Inflammatory macrophage treated with lipopolysaccharide for 1 hour (primary cell): ENCODE measurements at places on chromosomes 1 and 21.
A peak's percentile ranks its signal among the peaks of the same experiment; 100 is the strongest.

- no peak for DNase-seq
Measured at GRCh38 chr21:41615613-41616012, 107.7 kb upstream of the TMPRSS2 start.

DNA sequence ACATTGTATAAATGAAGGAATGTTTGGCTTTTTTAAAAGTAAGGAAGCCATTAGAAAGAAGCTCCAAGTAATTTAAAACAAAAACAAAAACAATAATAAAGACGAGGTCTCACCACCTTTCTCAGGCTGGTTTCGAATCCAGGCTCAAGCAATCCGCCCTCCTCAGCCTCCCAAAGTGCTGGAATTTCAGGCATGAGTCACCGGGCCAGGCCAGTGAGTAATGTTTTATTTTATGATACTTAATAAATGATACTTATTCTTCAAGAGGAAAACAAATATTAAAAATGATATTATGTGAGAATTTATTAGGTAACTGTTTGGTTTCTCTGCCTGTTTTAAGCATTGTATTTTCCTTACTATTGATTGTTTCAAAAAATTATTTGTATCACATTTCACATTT lies 201.4 kb upstream of the BRINP3 start:
- no peak for DNase-seq

DNA sequence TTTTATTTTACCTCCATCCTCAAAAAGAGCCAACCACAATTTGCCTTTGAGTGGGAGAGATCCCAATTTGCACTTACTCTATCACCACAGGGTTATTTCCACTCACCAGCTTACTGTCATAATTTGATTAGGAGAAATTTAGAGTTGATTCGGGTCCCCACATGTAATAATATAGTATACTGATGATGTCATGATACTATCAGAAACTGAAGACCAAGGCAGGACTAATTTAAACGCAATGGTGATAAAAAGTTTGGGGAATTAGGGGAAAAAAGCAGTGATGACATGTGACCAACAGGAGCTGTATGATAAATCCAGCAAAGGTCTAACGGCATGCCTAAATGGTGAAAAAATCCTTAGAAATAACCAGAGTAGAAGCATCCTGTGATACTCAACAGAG lies 54.4 kb downstream of the TRIM33 start:
- DNase-seq: no peak

GRCh38 chr1:229191066-229191674 lies 79.7 kb upstream of the RAB4A start:
- DNase-seq: no peak

DNA sequence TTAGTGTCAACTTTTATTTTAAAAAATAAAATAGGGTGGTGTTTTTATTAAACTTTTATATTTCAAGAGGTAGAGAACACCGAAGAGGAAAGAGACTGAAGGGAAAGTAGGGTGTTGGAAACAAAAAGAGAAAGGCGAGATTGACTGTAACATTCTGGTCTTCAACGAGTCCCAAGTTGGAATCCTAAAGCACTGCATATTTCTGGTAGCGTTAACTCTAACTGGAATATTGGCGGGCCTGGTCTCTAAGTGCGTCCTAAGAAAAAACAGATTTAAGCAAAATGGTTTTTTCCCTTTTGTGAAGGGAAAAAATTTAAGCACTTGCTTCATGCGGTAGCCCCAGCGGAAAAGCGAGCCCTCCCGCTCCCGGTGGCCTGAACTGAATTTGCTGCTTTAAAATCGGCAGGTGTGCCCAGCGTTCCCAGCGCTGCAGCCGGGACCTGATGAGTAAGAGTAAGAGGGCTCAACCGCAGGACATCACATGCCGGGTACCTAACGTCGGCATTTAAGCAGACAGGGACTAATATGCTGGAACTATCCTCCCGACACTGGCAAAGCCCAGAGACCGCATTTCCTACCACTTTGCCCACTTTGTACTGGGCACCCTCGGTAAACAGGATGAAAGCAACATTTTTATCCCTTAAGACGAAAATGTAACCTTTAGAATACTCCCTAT lies 30.5 kb upstream of the NFIA start:
- DNase-seq: no peak

GRCh38 chr1:101497881-101498559 lies 261.2 kb downstream of the S1PR1 start:
- no peak for DNase-seq

DNA sequence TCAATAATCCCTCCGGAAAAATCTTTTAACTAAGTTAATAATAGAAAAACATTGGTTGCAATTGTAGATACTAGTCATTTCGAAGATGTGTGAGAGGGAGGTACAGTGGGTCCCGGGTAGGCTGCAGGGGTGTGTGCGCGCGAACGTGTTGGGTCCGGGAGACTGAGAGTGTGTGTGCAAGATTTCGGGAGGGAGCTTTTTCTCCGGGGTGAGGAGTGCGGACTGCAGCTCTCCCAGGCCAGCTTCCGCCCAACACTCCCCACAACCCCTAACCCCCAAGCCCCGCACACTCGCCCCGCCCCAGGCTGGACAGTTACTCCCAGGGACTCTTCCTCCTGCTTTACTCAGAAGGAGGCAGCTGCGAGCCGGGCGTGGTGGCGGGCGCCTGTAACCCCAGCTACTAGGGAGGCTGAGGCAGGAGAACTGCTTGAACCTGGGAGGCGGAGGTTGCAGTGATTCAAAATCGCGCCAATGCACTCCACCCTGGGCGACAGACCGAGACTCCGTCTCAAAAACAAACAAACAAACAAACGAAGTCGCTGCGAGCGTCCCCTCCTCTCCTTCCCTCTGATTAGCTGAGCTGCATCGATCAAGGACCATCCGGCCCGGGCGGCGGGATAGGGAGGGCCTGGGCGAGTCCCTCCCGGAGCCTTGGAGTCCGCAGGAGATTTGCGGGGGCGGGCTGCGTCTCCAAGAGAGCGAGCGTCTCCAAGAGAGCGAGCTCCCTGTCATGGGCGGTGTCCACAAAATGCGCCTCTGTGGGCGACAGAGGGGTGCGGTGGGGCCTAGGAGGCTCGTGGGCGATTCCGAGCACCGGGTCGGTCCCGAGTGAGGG lies 28.3 kb upstream of the PPM1J start:
- peak; percentile 28 for DNase-seq

- no peak for DNase-seq
Measured at GRCh38 chr21:33259995-33260394, 6.2 kb upstream of the IL10RB start.

DNA sequence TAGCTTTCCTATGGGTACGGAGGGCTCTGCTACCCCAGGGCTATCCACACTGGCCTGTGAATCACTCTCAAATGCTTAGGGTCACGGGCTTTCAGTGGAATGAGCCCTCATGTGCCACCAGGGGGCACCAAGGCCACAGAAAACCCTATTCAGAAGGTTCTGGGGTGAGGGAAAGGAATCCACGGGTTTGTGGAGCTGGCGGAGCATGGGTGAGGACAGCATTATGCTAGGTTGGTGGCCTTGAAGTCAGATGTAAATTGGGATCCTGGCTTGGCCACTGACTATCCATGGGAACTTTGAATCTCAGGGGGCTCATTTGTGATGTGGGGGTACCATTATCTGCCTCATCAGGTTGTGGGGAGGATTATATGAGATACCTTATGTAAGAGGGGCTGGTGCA lies 5.1 kb upstream of the LAMTOR5 start:
- peak; percentile 79 for DNase-seq

GRCh38 chr1:245056913-245057312 lies 97.9 kb upstream of the KIF26B start:
- DNase-seq: peak; percentile 72

GRCh38 chr21:41653954-41654491 lies 112.8 kb downstream of the RIPK4 start:
- DNase-seq: no peak

- DNase-seq: peak; percentile 68
Measured at GRCh38 chr1:78619803-78620579, at the start of gene IFI44L. Gene IFI44L (plus strand): TSS chr1:78620448. CDS start chr1:78627916, 7,468 bp downstream.

DNA sequence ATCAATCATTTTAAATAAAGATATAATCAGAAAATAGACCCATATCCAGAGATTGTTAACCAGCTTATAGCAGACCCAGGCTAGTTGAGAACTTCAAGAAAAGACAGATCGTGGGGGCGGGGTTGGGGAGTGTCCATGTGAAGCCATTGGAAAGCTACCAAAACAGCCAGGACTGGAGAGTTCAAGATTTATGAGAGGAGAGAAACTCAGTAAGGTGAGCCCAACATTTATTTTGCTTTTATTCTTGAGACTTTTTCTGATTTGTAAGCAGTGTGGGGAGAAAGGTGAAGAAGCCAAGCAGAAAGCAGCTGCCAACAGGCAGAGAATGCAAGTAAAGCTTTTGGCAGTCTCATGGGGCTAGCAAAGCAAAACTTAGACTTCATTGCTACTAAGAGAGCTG lies 179.9 kb downstream of the VPS13D start:
- no peak for DNase-seq

GRCh38 chr1:205545991-205546390 lies 41.5 kb downstream of the CDK18 start:
- DNase-seq: no peak

DNA sequence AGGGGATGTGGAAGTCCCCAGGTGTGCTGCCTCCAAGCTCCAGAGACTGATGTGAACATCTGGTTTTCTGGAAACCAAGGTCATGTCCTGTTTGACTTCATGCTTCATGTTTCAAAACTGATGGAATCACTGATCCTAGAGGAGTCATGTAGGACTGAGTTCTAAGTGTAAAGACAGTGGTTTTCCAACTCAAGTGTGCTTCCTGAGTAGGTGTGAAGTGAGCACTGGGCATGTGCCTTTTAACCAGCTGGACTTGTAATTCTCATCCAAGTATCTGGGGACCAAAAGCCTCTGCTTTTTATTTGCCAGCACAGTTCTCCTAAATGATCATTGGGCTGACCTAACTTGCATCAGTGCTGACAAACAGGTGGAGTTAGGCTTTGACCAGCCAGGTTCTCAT lies 36.9 kb downstream of the ABCA4 start:
- no peak for DNase-seq

GRCh38 chr1:66294707-66295370 lies 239.1 kb upstream of the SGIP1 start:
- no peak for DNase-seq

GRCh38 chr1:118219438-118219837 lies 34.4 kb upstream of the SPAG17 start:
- no peak for DNase-seq

- DNase-seq: no peak
Measured at GRCh38 chr1:203302456-203302855, 2.9 kb upstream of the BTG2 start.

DNA sequence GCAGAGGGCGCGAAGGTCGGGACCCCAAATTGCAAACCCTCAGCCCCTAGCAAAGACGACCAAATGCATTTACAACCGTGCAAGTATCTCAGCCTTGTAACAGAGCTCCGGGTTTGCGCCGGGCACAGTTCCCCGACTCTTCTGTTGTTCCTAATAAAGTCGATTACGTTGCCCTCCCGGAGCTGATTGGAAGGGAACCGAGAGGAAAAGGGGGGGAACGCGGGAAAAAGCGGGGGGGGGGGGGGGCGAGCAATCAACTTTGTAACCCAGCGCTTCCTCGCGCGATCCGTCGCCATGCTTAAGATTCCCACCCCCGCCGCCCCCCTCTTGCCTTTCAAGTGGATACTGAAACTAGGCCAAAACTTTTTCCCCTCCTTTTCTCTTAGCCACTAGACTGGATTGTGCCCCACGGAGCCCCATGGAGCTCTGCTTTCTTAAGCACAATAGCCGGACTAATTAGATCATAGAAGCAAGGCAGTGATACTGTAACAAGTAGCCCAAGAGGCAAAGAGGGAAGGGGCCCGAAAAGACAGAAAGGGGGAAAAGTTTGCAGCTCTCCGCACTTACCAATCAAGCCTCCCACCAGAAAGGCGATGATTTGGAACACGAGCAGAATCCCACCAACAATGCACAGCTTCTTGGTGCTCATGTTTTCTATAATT lies 565 bp downstream of the WLS start:
- DNase-seq: peak; percentile 27

GRCh38 chr21:34887725-34888568 lies 161.2 kb downstream of the RUNX1 start:
- peak; percentile 72 for DNase-seq

DNA sequence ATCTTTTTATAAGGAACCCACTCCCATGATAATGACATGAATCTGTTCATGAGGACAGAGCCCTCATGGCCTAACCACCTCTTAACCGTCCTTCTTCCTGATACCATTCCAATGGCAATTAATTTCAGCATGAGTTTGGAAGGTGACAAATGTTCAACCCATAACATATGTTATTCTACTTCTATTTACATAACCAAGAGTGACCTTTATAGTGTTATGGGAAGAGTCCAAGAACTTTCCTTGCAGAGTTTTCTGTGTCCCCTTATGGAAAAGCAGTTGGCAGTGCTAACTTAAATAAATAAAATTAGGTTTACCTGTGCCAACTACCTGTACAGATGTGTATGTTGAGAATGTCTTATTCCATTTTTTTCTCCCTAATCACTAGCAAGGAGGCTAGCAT lies 11.1 kb downstream of the MAP10 start:
- no peak for DNase-seq

DNA sequence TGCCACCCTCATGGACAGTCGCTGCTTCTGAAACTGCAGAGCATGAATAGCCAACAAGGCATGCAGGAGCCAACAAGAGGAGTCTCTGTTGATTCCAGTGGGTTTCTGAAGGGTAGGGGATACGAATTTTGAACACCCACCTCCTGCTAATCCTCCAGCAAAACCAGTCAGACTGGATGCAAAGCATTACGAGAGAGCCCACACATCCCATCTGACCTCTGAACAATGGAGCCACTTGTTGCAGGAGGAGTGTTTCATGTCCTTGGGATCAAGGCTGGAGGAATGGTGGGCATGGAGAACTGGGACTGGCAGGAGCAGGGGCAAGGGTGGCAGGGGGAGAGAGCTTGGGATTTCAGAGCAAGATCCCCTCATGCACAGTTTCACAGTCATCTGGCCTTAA lies 1.6 kb downstream of the VTCN1 start:
- DNase-seq: no peak

GRCh38 chr1:2386636-2387611 lies 4.4 kb downstream of the MORN1 start:
- no peak for DNase-seq

DNA sequence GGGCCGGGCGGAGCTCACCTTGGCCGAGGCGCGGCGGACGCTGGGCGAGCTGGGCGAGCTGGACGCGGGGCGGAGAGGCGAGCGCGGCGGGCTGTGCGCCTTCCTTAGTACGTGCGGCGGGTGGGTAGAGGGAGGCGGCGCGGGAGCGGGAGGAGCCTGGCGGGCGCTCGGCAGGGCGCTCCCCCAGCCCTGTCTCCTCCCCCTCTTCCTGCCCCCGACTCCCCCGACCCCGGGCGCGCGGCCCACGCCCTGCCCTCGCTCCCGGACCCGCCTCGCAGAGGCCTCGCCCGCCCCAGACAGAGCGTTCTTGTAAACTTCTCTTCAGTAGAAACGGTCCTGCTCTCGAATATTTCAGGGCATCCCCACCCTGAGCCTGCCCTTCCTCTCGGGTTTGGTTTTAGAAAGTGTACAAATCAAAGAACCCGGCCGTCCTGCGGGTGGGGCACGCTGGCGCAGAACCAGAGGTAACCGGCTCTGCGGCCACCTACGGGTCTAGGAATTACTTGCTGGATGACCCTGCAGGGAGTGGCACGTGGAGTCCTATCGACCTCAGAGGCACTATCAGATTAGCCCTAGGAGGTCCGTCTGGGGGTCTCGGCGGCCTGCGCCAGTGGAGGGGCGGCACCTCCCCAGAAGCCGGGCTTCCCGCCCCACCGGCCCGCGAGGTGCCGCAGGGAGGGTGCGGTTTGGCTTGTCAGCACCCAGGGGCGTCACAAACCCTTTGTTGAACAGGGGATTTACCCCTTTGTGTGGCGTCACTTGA lies at the start of gene S100A10:
TSS of gene S100A10 (minus strand) at position 126 of the 763 bp plus-strand sequence. CDS start 7,629 bp downstream, outside the sequence.
- peak; percentile 49 for DNase-seq
